EL (cell line): ENCODE measurements at places on chromosomes 5 and 9.

DNA sequence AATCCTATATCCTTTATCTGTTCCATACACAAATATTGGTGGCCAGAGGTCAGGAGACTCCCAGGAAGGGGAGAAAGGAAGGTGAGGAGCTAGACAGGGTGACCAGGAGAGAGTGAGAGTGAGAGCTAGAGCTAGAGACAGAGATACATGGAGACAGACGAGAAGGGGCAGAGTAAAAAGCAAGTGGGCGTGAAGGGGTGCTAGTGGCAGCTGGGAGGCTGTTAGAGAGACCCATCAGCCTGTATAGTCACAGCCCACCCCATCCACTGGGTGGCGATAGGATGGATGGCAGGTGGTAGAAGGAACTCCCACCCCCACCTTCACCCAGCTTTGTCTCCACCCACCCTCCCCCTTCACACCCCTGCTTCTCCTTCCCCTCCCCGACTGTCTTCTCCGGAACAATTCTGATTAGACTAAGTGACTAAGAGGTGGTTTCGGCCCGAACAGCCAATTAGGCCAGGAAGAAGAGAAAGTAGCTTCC lies 32.8 kb downstream of the PCDH1 start:
- DNase-seq = no peak

- no peak for DNase-seq
Measured at GRCh38 chr5:143105216-143105905, 298.1 kb downstream of the NR3C1 start.

DNA sequence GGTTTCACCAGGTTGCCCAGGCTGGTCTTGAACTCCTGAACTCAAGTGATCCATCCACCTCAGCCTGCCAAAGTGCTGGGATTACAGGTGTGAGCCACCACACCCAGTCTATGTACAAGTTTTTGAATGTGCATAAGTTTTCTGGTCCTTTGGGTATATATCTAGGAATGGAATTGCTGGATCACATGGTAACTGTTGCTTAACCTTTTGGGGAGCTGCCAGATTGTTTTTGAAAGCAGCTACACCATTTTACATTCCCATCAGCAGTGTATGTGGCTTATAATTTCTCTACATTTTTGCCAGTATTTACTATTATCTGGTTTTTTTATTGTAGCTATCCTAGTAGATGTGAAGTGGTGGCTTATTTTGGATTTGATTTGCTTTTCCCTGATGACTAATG lies 8.9 kb upstream of the LNPEP start:
- peak; percentile 22 for DNase-seq

DNA sequence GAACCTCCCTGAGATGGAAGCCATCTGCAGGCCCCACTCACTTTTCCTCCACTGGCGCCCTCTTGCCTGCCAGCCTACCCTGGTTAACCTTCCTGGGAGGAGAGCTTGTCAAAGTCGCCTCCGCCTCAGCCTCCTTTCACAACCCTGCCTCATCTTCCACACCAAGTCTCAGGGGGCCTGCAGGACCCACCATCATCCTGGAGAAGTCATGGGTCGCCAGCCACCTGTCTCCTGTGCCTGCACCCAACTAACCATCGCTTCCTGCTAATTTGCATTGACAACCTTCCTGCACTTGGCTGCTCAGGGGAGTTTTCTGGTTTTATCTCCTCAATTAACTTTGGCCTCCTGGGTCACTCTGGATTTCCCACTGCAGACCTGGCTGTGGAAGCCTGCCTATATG lies 52.8 kb upstream of the GRHPR start:
- no peak for DNase-seq

DNA sequence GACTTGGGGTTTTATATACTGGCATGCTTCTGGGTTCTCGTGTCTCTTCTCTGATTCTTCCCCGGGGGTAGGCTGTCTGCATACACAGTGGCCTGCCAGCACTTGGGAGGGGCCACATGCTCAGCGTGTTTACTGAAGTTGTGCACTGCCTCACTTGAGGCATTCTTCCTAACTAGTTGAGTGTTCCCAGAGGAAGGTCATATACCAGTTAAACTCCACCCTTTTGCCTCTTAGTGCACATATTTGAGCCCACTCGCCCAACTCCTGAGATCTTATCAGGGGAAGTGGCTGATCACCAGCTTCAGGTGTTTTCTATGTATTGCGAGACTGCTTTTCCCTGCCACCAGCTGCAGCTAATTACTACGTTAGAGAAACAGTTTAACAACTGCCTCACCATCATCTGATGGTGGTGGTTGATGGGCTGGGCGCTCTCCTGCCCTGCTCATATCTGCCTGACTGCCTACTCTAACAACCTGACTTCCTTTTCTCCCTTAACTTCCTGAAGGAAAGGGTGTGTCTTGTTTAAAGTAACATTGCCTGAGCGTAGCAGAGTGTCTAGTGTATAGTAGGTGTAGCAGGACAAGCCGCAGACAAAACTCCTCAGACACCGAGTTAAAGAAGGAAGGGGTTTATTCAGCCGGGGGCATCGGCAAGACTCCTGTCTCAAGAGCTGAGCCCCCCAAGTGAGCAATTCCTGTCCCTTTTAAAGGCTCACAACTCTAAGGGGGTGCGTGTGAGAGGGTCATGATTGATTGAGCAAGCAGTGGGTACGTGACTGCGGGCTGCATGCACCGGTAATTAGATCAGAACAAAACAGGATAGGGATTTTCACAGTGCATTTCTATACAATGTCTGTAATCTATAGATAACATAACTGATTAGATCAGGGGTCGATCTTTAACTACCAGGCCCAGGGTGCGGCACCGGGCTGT lies 60.1 kb upstream of the CLINT1 start:
- no peak for DNase-seq

DNA sequence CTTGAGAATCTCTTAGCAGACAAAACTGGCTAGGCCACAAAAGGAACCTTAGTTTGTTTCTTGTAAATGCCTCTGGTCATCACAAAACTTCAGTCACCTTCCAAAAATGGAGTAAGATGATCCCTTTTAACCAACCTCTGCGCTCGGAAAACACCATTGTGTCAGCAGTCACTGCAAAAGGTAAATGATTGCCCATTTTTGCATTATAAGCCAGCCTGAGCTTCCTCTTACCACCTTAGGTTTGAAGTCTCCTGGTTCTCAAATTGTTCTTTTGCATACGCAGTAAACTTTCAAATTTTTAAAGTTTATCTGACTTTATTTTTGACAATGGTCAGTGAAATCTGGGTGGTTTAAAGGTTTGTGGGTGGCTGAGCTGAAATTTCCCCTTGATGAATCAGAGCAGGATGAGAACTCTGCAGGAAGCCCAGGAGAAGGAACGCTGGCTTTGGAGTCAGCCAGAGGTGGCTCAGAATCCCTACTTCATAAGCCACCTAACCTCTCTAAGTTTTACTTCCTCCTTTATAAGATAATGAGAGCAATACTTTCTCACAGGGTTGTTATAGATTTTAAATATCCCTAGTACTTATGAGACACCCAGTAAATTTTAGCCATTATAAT lies 131.4 kb downstream of the MED10 start:
- DNase-seq = no peak

DNA sequence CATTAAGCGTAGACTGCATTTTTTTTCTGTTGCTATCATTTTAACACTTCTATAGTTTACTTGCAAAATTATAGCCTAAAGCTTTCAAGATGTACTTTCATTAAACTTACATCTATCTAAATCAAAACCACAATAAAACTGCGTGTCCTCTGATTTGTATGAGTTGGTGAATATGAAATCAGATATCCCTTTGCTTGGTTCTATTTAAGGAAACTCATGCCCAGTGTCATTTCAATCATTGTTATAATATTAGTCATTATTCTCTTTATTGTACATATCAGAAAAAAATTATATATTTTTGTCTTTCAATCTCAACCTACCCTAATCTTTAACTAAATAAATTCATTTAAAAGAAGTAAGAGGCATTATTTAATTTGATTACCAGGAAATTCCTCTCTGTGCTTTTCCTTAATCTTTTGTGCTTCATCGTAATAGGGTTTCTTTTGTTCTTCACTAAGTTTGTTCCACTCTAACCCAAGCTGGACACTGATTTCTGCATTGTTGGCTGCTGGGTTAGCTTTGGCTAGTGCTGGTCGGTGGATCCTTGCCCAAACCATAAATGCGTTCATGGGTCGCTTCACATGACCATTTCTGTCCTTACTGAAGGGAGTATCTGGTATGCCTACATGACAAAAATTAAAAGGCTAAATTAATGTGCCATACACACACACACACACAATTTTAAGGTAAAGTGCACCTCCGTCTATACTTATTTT lies 3.8 kb downstream of the SOX30 start:
- DNase-seq = no peak
